Fibroblast of gingiva (primary cell): ENCODE measurements at places on chromosomes 11 and 22.

GRCh38 chr11:839280-839623, 3.1 kb downstream of the POLR2L start:
- no peak for DNase-seq

- DNase-seq: no peak
Observed at GRCh38 chr22:47776329-47776728, 1013.9 kb downstream of the TBC1D22A start.

GRCh38 chr22:26624803-26625202, 3.0 kb downstream of the CRYBA4 start:
- DNase-seq: no peak

- DNase-seq: no peak
Observed at GRCh38 chr11:72634016-72634415, 40.2 kb downstream of the PDE2A start.

- DNase-seq: no peak
Observed at GRCh38 chr11:119700536-119701346, 28.3 kb downstream of the NECTIN1 start.

DNA sequence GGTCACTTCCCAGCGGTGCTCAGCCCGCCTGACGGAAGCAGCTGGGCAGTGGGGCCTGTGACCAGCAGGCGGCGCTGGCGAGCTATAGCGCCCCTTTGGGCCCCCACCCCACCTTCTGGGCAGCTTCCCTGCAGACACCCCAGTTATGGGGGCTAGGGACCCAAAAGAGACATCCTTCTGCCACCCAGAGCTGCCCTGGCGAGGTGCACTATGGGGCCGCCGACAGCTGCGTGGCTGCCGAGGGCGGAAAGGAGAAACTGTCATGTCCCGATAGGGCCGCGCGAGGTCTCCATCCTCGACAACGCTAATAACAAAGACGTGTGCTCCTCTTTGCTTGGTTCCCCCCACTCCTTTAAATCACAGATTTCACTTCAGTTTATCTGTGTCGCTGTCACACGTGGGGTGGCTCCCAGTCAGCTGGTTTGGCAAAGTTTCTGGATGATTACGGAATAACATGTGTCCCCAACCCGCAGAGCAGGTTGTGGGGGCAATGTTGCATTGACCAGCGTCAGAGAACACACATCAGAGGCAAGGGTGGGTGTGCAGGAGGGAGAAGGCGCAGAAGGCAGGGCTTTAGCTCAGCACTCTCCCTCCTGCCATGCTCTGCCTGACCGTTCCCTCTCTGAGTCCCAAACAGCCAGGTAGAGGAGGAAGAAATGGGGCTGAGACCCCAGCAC, 673 bp upstream of the MYO7A start:
- peak; percentile 18 for DNase-seq

DNA sequence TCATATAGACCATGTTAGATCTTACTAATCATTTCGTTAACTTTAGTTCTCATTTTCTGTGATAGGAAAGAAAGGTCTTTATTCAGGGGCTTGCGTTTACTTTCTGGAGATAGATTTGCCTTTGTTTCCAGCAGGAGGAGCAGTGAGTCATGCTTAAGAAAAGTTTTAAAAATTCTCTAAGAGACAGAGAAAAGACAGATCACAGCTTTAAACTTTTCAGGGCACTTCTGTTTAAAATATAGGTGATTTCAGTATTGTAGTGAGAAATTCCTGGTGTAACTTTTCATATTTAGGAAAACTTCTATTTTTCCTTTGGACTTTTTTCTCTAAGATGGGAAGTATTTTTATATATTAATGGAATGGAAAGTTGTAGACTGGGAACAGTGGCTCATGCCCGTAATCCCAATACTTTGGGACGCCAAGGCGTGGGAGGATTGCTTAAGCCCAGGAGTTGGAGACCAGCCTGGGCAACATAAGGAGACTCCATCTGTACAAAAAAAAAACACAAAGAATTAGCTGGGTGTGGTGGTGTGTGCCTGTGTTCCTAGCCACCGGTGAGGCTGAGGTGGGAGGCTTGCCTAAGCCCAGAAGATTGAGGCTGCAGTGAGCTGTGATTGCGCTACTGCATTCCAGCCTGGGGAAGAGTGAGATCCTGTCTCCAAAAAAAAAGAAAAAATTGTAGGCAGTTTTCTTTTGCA, 60.3 kb downstream of the ATXN10 start:
- no peak for DNase-seq

DNA sequence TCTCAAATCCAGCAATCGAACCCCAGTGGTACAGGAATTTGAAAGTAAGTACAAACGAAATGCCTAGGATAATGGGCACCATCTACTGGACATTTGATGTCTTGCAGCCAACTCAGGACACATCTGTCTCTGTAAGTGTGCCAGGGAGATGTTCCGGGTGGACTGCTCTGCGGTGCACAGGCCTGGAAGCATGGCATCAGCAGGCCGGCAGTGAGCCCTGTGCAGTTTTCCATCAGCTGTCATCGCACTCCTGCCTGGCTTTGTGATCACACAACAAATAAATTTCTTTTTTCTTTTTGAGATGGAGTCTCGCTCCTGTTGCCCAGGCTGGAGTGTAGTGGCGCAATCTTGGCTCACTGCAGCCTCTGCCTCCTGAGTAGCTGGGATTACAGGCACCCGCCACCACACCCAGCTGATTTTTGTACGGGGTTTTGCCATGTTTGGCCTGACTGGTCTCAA, 71.0 kb downstream of the JAM3 start:
- DNase-seq: peak; percentile 86

DNA sequence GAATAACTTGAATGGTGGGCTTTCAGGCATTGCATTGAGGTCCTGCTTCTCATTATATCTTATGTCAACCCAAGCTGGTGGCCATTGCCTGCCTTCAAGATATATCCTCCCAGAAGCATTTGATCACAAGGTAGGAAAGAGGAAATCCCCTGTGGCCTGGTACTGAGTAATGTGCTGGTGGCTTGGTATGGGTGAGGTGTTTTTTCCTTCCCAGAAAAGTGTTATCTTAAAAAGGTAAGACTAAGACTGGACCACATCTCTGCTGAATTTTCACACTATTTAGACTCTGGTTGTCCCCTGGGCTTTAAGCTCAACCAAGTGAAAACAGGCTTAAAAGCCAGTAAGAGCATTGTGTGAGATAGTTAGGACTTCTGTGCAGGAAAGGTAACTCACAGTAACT, 3.7 kb downstream of the INSC start:
- no peak for DNase-seq

- DNase-seq: no peak
Observed at GRCh38 chr11:62573006-62573591, 592 bp downstream of the EEF1G start.

- DNase-seq: no peak
Observed at GRCh38 chr22:25176175-25176574, 23.5 kb upstream of the CRYBB3 start.
